Suprapubic skin (tissue), 4 donors: ENCODE measurements at places on chromosomes 3 and 15. TPM values are rescaled to one million over a fixed set of nuclear protein-coding genes. Genes with fewer than 3 reads are reported as not detected.
A peak's percentile ranks its signal among the peaks of the same experiment; 100 is the strongest.

Gene SMCO1
- not detected for total RNA-seq

GRCh38 chr15:50854601-50855490 is 53.6 kb upstream of the AP4E1 start:
- no peak for DNase-seq
- no peak overlapping the region for H3K27ac ChIP-seq
- H3K27me3 ChIP-seq, result no peaks in the 10 kb centered on the region

Gene RPP25
- 7.8 TPM for total RNA-seq

- no peak for DNase-seq
- H3K27ac ChIP-seq, result no peak within 1 kb of the TSS
- H3K4me3 ChIP-seq, result no peak within 1 kb of the TSS
- H3K27me3 ChIP-seq, result peaks cover 29% of the 10 kb centered on the region
- H3K36me3 ChIP-seq, result no peaks in the 10 kb centered on the region
These were observed at the start of gene CPLX3 for GRCh38 chr15:74826364-74826819. CPLX3 (plus strand) TSS chr15:74826627; CDS start chr15:74826704, 77 bp downstream.

DNA sequence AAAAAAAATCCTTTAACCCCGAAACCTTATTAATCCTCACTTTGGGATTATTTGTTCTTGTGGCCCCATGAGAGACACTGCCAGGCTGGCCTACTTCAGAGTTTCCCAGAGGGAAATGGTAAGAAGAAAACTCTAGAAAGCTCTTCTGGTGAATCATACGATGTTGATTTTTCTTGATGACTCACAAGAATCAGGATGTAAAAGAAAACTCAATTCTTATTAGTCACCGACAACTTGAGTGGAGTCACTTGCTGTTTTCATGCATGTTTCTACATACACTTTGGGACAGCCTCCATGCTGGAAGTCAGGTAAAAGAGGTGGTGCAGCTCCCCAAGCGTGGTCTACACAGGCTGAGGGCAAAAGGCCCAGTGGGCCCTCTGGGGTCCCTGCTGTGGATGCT is 42.8 kb downstream of the MYO5C start:
- no peaks in the 10 kb centered on the region for H3K36me3 ChIP-seq
- H3K4me3 ChIP-seq, result no peak overlapping the region
- H3K4me1 ChIP-seq, result peaks cover 18% of the 10 kb centered on the region
- peak overlapping the region; percentile 16 for H3K27ac ChIP-seq

Gene STAC
- total RNA-seq, result 0.45 TPM

Gene GPR176
- total RNA-seq, result 1.3 TPM

GRCh38 chr15:76863123-76863522 is 42.0 kb downstream of the SCAPER start:
- no peak overlapping the region for H3K4me3 ChIP-seq
- no peaks in the 10 kb centered on the region for H3K4me1 ChIP-seq
- no peak for DNase-seq
- no peaks in the 10 kb centered on the region for H3K36me3 ChIP-seq
- H3K27ac ChIP-seq, result no peak overlapping the region

DNA sequence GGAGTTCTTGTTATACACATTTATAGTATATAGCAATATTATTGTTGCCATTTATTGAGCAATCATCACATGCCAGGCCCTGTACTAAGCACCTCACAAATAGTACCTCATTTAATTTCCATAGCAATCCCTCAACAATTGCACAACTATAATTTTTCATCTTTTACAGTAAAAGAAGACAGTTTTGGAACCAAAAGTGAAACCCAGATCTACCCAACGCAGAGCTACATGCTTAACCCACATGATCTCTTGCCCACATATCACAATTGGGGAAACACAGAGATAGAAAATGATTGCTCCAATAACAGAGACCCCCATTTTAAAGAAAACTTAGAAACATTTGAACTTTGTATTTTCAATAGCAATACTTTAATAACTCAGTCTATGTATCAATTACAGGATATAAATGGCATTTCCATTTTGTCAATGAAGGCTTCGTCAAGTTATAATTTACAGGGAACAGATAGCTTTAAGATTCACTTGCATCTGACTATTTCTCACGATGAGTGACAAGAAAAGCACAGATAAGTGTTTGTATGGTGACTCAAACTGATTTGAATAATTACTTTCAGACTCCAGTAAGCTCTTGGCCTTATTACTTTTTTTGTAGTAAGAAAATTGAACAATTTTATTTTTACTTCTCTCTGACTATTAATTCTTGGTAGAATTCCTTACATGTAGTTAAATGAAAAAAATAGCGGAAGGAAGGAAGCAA is 38.7 kb upstream of the CCDC50 start:
- H3K27ac ChIP-seq, result no peak overlapping the region
- H3K4me1 ChIP-seq, result no peaks in the 10 kb centered on the region
- H3K27me3 ChIP-seq, result no peaks in the 10 kb centered on the region
- peak overlapping the region; percentile 5 for H3K4me3 ChIP-seq

- no peak overlapping the region for H3K4me3 ChIP-seq
- no peaks in the 10 kb centered on the region for H3K4me1 ChIP-seq
- H3K27me3 ChIP-seq, result no peaks in the 10 kb centered on the region
- no peak for DNase-seq
- H3K36me3 ChIP-seq, result no peaks in the 10 kb centered on the region
These were observed 313.4 kb downstream of the SQOR start for GRCh38 chr15:45948181-45948621.

Gene CCDC14
- 73.5 TPM for total RNA-seq

Gene UBA7
- 24.9 TPM for total RNA-seq

GRCh38 chr3:178517665-178518334 is 18.4 kb upstream of the KCNMB2 start:
- H3K4me3 ChIP-seq, result no peak overlapping the region
- DNase-seq, result no peak
- H3K27me3 ChIP-seq, result no peaks in the 10 kb centered on the region
- H3K27ac ChIP-seq, result no peak overlapping the region

GRCh38 chr15:27426805-27427204 is 455.8 kb downstream of the GABRG3 start:
- DNase-seq, result no peak
- H3K27ac ChIP-seq, result no peak overlapping the region
- H3K27me3 ChIP-seq, result no peaks in the 10 kb centered on the region
- no peak overlapping the region for H3K4me3 ChIP-seq
- no peaks in the 10 kb centered on the region for H3K4me1 ChIP-seq
- no peaks in the 10 kb centered on the region for H3K36me3 ChIP-seq

GRCh38 chr3:30516238-30516637 is 90.2 kb upstream of the TGFBR2 start:
- H3K4me3 ChIP-seq, result no peak overlapping the region
- peaks cover 37% of the 10 kb centered on the region for H3K4me1 ChIP-seq
- no peaks in the 10 kb centered on the region for H3K27me3 ChIP-seq
- H3K36me3 ChIP-seq, result no peaks in the 10 kb centered on the region
- DNase-seq, result no peak
